CD4-positive, alpha-beta T cell (primary cell): ENCODE measurements at places on chromosomes 7 and 10. TPM values are rescaled to one million over a fixed set of nuclear protein-coding genes. Genes with fewer than 3 reads are reported as not detected.
A peak's percentile ranks its signal among the peaks of the same experiment; 100 is the strongest.

GRCh38 chr10:131282961-131283360 is 28.6 kb downstream of the TCERG1L start:
- no peak for DNase-seq

DNA sequence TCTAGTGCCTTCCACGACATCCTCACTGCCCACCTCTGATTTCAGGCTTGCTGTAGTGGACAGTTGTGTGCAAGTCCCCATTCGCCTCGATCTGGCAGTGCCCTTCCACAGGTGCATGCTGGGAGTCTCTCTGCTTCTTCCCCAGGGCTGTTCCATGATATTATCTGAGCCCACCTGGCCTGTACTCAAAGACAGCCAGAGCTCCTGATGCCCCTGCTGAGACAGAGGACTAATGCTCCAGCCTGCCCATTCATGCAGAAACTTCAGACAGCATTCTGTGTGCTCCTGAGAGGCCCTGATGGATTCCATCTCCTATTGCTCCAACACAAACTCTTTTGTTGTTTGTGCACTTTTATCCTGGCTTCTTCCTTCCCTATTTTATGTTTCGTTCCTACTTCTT is 164.8 kb upstream of the PRSS58 start:
- DNase-seq: no peak

The STEAP2 gene
- not detected for total RNA-seq

GRCh38 chr10:26737730-26738129 is 40.2 kb downstream of the PDSS1 start:
- DNase-seq: no peak

The INTS1 gene
- total RNA-seq: 91.0 TPM

DNA sequence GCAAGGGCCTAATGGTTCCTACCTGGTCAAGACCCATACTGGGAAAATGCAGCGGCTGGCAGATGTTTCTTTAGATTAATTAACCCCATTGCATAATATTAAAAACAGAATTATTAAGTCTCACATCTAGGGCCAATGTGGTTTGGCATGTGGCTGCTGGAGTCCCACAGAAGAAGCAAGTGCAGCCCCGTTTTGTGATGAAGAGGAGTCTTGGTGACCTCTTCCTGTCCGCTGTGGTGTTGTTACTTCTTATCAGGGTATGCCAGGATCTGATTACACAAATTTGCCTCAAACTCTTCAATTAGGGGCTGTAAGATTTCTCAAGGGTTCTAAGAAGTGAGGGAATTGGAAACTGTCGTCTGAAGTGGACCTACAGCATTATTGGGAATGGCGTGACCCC is 240.3 kb downstream of the SEC23IP start:
- DNase-seq: no peak

DNA sequence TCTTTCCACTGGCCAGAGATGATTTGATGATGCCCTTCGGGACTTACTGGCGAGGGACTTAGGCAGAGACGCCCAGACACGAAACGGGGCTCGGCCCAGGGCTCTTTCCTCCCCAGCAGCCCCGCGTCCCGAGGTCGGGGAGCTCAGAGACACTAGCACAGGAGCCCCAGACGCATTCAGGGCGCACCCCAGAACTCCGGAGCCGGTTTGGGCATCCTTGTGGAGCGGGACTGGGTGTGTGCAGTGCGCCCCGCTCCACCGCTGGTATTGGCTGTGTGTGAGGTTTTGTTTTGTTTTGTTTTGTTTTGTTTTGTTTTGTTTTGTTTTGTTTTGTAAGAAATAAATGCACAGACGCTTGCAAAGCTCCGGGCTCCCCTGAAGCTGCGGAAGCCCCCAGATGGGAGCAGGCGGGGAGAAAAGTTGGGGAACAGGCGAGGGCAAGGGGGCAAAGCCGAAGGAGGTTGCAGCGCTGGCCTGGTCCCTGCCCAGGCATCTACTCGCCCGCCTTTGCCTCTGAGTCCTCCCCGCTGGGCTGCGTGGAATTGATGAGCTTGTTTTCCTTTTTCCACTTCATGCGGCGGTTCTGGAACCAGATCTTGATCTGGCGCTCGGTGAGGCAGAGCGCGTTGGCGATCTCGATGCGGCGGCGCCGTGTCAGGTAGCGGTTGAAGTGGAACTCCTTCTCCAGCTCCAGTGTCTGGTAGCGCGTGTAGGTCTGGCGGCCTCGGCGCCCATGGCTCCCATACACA is 1.9 kb upstream of the HOXA5 start:
- no peak for DNase-seq

The RET gene
- not detected for total RNA-seq

GRCh38 chr10:122503012-122503411 is 41.7 kb downstream of the HTRA1 start:
- no peak for DNase-seq

DNA sequence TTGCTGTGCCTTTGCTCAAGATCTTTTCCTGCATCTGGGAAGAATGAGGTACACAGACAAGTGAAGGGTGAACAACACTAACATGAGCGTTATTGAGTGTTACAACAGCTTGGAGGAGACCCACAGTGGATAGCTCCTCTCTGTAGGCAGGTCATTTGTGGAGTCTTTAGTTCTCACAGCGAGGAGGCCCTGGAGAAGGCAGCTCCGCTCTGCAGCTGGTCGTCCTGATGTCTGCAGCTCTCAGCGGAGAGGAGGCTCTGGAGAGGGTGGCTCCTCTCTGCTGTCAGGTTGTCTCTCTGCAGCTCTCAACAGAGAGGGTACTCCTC is 7.0 kb upstream of the DYNC2I1 start:
- no peak for DNase-seq

The CDHR1 gene
- 0.92 TPM for total RNA-seq

GRCh38 chr7:98978672-98979071 is 100.3 kb downstream of the TRRAP start:
- DNase-seq: no peak

The IFIT3 gene
- total RNA-seq: 12.8 TPM

DNA sequence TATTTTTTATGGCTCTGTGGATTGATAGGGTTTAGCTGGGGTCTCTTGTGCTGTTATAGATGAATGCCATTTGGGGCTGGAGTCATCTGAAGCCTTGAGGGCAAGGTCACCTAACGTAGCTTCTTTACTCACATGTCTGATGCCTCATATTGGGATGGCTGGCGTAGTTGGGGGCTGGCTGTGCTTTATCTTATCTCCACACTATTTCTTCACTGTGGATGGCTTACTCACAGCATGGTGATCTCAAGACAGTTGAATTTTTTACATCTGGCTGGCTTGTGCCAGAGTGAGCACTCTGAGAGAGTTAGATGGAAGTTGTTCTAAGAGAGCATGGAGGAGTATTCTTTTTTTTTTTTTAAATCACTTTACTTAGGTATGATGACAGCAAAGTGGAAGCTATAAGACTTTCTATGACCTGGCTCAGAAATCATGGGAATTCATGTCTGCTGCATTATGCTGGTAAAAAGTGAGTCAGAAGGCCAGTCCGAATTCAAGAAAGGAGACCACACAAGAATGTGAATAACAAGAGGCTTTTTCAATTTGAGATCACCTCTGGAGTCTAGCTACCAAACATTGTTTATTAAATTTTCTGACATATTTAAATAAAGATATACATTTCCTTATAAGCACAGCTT is 252.4 kb upstream of the TPK1 start:
- no peak for DNase-seq

DNA sequence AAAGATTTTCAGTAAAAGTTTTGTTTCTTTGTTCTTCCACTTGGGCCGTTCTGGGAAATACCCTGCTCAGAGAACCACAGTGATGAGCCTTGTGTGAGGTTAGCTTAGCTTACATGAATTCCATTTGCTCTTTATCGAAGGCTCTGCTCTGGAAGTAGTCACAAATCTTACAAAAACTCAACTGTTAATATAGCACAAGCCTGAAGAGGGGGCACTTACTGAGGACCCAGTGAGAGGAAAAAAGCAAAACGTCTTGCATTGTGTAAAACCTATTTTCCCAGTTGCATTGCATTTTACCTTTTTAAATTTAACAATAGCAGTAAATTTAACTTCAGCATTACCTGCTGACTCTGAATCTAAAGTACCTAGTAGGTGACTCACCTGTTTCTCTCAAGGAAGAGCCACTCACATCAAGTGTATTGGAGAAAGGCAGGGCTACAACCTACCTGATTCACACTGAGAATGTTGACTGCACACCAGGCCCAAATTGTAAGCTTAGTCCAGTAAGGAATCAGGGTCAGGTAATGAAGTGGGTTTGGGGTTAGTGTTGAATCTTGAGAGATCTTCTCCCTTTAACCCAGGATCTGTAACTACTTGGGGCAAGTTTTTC is 42.3 kb downstream of the PPP1R17 start:
- no peak for DNase-seq

The GPER1 gene
- not detected for total RNA-seq

GRCh38 chr10:98033515-98033914 is 3.1 kb upstream of the CRTAC1 start:
- no peak for DNase-seq

The ASZ1 gene
- total RNA-seq: not detected

- no peak for DNase-seq
These were observed 125.3 kb downstream of the REEP3 start for GRCh38 chr10:63646491-63646890.

DNA sequence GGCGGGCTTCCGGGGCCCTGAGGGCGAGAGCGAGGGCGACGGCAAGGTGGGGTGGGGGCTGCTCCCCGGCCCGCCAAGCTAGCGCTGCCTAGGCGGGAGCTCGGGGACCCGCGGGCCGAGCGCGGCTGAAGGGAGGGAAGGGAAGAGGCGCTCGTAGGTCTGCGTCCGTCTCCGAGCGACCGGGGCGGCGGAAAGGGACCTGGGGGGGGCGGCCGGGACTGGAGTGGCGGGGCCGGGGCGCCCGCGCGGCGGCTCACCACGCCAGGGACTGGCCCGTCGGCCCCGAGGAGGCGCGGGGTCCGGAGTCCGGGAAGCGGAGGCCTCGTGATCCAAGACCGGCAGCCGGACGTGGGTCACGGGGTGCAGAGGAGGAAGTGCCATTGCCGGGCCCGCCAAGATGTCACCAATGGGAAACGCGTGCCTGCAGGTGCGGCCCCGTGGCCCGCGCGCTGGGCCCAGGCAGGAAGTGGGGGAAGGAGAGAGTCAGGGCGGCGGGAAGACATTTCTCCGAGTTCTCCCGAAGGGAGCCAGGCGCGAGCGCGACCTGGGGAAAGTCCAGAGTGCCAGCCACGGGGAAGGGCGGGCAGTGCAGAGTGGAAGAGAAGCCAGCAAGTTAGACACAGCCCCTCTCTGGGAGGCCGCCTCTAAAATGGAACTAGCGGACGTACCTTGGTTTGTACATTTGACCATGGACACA is 11.9 kb downstream of the HNRNPF start:
- DNase-seq: peak; percentile 49
